ENCODE measurements at places on chromosomes 11 and 22.

- DNase-seq: peak; percentile 66
Observed at GRCh38 chr22:21624120-21624879, 5.5 kb downstream of the YDJC start.

- DNase-seq: no peak
Observed at GRCh38 chr11:121249039-121249663, 43.4 kb upstream of the SC5D start.

- DNase-seq: no peak
Observed at GRCh38 chr11:35352077-35352888, 67.1 kb downstream of the SLC1A2 start.

- DNase-seq: no peak
Observed at GRCh38 chr22:19119949-19120348, 2.3 kb downstream of the DGCR2 start.

DNA sequence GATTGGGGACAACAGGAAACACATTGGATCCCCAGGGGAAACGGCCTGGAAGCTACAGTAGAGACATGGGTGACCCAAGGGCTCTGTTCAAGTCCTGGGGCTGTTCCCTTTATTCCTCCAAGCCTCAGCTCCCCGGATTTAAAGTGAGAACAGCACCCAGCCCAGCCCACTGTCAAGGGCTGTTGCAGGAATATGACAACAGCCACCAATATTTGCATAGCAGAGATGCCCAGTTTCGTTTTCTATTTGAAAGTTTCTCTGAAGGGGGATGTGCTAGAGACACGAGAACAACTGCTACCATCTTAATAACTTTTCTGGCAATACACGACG, 81.1 kb upstream of the WNT7B start:
- no peak for DNase-seq

GRCh38 chr22:46573781-46574437, 36.5 kb upstream of the CELSR1 start:
- no peak for DNase-seq

GRCh38 chr11:44977493-44977984, 26.9 kb upstream of the TP53I11 start:
- DNase-seq: peak; percentile 75

DNA sequence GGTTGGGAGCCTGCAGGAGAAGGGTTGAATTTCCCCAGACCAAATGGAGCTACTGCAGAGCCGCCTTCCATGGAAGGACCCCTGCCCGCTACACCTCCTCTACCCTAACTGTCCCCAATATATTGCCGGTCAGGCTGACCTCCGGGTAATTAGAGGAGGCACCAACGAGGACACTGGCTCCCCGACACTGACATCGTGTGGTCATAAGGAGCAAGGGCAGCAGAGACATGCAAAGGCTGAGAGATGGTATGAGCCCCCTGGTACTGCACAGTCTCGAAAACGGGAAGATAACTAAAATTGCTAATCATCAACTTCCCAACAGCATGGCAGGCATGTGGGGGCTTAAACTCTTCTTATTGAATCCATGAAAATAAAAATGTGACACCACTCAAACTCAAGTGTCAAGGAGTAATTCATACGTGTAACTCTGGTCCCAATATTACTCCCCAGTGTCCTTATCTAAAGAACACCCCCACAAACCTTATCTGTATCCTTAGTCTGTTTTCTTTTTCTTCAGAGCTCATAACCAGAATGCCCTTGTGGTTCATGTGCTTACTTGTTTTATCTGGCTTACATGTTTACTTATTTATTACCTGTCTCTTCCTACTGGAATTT, 4.4 kb downstream of the CAVIN3 start:
- peak; percentile 58 for DNase-seq

GRCh38 chr11:45794169-45794568, 10.8 kb upstream of the SLC35C1 start:
- DNase-seq: no peak

DNA sequence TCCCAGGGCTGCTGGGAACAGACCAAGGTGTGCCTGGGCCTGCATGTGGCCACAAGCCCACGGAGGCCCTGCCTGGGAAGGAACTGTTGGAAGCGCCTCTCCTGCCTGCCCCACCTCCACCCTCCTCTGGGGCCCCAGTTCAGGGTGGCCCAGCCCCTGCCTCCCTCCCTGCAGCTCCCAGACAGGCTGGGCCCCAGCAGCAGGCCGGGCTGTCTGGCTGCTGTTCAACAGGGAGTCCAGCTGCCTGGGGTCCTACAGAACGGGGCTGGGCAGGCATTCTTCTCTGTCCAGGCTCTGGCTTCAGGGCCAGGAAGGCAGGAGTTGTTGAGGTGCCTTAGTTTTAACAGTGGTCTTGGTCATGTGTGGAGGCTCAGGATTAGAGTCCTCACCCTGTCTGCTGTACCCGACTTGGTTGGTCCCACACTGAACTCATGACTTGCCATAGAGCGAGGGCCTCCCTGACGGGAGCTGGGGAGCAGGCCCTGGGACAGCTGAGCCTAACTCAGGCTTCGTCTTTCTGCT, 11.8 kb downstream of the PRDM11 start:
- DNase-seq: no peak

- no peak for DNase-seq
Observed at GRCh38 chr22:48838846-48839730, 988.6 kb downstream of the BRD1 start.

DNA sequence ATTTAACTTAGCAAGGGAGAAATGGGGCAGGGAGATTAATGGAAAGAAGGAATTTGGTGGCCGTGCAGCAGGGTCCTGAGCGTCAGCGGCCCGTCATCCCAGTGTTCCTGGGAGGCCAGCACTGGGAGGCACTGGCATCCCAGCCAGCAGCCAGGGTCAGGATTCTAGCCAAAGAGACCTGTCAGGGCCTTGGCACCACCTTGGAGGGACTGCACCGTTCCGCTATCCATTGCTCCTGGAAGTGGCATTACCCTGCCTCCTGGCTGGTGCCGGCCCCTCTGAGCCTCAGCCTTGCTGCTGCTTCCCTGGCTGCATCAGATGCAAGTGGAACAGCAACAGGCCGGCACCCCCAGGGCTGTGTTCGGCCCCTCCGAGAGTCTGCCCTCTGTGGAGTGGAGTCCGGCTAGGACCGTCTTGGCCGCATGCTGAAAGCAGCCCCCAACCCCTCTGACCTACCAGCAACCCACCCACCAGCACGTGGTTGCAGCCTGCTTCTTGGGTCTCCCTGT, 30.1 kb downstream of the RASD2 start:
- DNase-seq: no peak

DNA sequence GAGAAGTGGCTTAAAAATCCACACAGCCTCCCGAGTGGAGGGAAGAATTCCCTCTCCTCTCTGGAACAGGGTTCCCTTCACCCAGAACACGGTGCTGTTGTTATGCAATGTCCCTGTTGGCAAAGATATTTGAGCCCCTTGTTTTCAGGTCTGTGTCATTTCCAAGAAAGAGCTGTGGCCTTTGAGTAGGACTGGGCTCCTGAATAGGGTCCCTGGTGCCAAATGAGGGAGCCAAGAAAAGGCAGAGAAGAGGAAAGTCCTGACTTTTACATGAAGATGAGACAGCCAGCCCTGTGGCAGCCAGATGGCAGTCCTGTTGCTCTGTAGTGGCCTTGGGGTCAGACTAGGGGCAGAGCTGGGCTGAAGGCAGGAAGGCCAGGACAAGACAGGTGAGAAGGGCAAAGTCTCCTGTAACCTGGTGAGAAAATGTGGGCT, 51.2 kb upstream of the ELF5 start:
- DNase-seq: peak; percentile 18

DNA sequence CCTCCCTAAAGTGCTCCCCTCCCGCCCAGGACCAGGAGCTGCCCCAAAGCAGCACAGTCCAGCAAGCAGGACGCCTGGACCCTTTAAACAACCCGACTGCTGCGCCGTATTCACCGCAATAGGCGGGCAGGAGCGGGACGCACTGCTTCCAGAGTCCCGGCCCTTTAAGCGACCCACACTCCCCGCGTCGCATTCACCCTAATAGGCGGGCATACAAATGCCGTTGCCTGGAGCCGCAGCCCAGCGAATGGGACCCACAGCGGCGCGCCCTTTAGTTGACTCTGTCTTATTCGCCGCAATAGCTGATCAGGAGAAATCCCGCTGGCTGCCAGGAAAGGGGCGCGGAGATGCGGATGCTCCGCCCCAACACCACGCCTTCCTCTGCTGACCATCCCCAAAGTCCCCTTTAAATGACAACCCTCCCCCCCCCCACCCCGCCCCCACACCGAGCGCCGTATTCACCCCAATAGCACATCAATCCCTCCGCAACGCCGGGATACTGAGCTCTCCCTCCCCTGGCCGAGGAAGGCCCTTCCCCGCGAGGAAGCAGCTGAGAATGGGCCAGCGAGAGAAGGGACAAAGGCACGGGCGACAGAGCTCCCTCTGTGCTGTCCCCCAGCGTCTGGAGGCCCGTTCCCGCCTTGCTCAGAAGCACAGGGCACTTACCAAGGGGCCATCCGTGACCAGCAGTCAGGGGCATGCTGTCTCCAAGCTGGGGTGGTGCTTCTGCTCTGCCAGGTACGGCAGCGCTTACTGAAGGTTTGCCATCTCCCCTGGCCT, 4.7 kb downstream of the OSBPL5 start:
- DNase-seq: peak; percentile 91

DNA sequence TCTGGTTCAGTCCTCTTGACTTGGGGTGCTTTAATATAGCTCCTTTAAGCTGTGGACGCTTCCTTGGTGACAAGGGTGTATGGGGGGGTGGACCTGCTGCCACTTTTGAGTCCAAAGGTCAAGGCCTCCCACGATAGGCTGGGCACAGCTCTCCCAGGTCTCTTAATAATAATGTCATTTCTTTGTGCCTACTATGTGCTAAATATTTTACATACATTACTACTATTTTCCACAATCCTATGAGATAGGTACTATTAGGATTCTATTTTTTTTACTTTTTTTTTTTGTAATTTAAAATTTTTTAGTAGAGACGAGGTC, 304 bp upstream of the UCP3 start:
- DNase-seq: no peak

- no peak for DNase-seq
Observed at GRCh38 chr11:115345361-115345760, 158.9 kb downstream of the CADM1 start.

- no peak for DNase-seq
Observed at GRCh38 chr11:59291228-59291627, 67.5 kb upstream of the OR5AN1 start.

DNA sequence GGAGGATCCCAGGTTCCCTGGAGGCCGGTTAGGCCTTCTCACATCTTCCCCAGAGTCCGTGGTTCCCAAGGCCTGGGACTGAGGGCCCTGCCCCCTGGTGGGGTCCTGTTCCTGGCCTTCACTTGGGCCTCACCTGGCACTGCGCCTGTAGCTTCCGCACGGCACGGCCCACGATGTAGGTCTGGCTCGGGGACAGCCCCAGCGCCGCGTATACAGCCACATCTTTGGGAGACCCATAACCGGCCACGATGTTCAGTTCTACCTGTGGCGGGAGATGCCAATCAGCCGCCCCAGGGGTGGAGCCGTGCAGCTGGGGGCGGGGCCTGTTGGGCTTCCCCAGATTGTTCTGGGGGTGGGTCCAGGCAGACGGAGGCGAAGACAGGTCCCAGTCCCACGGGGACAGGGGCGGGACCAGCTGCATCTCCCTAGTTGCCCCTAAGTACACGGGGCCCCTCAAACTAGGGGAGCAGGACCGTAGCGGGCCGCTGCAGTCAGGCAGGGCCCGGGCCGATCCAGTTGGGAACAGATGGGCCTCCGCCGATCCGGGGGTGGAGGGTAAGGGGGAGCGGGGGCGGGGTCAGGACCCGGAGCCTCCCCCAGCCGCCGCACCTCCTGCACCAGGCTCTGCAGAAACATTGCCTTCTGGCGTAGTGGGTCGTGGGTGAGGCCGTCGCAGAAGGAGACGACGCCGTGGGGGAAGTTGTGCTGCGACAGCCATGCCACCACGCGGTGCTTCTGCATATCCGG, 10.1 kb downstream of the AIP start:
- peak; percentile 44 for DNase-seq

DNA sequence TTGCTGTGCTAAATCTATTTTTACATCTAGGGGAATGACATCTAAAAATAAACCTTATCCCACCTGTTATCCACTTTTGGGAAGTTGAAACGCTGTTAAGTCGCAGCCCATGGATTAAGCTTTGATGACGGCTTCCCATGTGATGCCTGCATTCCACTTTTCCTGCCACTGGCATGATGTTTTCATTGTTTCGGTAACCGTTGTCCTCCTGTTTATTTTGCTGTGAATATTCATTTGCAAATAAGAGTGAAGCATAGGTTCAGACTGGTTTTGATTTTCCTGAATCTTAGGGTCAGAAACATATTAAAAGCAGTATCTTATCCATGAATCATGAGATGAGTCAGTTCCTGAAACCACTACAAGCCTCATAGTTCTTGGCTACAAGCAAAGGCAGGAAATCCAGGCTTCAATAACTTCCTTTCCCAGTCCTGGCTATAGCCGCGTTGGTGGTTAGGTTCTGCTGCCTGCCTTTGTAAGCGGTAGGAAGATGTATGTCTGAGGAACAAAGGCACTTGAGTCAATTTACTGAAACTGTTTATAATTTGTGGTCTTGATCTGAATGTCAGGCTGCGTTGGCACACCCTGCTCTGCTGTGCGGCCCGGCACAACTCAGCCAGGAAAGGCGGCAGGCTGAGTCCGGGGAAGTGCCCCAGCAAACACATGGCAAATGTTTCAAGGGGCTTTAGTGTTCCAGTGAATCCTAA, 19.4 kb downstream of the TEAD1 start:
- no peak for DNase-seq

DNA sequence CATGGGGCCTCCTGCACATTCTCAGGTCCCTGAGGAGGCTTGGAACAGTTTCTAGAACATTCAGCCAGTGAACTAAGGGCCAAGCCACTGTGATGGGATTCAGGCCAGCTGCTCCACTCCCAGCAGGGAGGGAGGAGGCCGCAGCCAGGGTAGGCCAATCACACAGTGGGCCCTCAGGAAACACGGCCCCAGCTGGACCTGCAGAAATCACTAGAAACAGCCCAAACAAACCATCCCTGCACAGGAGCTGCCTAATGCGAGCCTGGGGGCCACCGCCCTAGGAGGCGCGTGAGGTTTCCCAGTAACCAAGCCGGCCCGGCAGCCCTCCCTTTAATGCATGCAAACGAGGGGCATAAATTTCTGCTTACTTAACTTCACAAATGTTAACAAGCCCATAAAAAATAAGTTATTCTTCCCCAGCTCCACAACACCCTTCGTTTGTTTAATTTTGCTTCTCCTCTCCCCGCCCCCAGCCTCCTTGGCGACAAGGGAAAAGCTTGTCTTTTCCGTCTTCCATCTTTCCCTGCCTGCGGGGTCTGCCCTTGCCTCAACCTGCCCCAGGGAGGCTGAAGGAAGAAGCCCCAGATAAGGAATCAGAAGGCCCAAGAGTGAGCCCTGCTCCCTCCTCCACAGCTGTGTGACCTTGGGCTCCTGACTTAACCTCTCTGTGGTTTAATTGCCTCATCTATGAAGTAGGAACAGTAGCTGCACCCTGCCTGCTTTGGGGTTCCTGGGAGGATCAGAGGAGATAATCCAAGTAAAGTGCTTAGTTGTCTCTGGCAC, 25.7 kb downstream of the ELFN2 start:
- peak; percentile 63 for DNase-seq

- peak; percentile 10 for DNase-seq
Observed at GRCh38 chr11:12581923-12582322, 92.3 kb upstream of the TEAD1 start.

- DNase-seq: no peak
Observed at GRCh38 chr22:49359076-49359475, 468.6 kb downstream of the BRD1 start.

GRCh38 chr11:67256477-67257135, 9.7 kb upstream of the GRK2 start:
- DNase-seq: no peak

- DNase-seq: no peak
Observed at GRCh38 chr11:80816454-80816847, 1375.6 kb upstream of the TENM4 start.

All from WERI-Rb-1 (cell line).